ENCODE measurements at places on chromosomes 6 and 20. TPM values are rescaled to one million over a fixed set of nuclear protein-coding genes. Genes with fewer than 3 reads are reported as not detected.

Gene NFATC2
- total RNA-seq = 6.3 TPM

Gene EPPIN
- not detected for total RNA-seq

Gene ULBP3
- 4.2 TPM for total RNA-seq

Gene SCUBE3
- 0.10 TPM for total RNA-seq

Gene KHDC1
- total RNA-seq = 16.2 TPM

Gene SLC17A3
- total RNA-seq = not detected

Gene OR2B2
- total RNA-seq = not detected

Gene CST4
- 0.78 TPM for total RNA-seq

Gene TMEM14B
- 139 TPM for total RNA-seq

Gene CRNKL1
- total RNA-seq = 33.0 TPM

Gene C2
- total RNA-seq = 2.4 TPM

Gene GLP1R
- not detected for total RNA-seq

Gene RNF39
- total RNA-seq = 7.5 TPM

Gene GSTA2
- not detected for total RNA-seq

Gene ATP6V1G2
- 1.8 TPM for total RNA-seq

Gene PPP1R14C
- total RNA-seq = 9.8 TPM

Gene ANKEF1
- total RNA-seq = 11.1 TPM

Gene TBX18
- total RNA-seq = not detected

Gene TNFRSF6B
- total RNA-seq = not detected

Gene UNC5CL
- total RNA-seq = 1.7 TPM

Gene SFTA2
- total RNA-seq = 0.72 TPM

Gene HEBP2
- total RNA-seq = 41.0 TPM

Gene LPIN3
- total RNA-seq = 15.4 TPM

Gene SLC32A1
- not detected for total RNA-seq

Gene CPXM1
- total RNA-seq = not detected

Gene TTK
- total RNA-seq = 28.7 TPM

Gene SLC22A2
- total RNA-seq = not detected

Gene IRAK1BP1
- total RNA-seq = 4.3 TPM

Gene SLC17A9
- total RNA-seq = 0.22 TPM

Data from PC-9 (cell line).